ENCODE measurements at places on chromosomes 1 and 21.
A peak's percentile ranks its signal among the peaks of the same experiment; 100 is the strongest.

GRCh38 chr1:206461602-206462455 is 8.4 kb upstream of the IKBKE start:
- DNase-seq = peak; percentile 62

DNA sequence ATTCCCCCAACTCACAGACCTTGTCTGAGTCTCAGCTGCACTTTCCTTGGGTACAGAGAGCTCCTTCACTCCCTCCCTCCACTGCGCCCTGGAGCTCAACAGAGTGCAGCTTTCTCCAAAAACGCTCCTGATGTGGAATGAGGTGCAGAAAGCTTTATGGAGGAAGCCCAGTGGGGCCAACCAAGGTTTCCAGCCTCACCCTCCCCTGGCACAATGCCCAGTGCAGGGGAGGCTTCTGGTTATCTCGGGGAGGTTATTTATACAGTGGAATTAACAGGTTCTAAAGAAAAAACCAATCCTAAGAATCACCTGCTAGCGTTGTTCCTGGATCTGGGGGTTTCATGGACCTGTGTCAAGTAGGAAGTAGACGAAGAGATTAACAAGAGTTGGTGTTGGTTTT is at the start of gene ITLN1:
Gene ITLN1 (minus strand): TSS at position 139 of the 400 bp plus-strand sequence. CDS start 303 bp downstream, outside the sequence.
- no peak for DNase-seq

DNA sequence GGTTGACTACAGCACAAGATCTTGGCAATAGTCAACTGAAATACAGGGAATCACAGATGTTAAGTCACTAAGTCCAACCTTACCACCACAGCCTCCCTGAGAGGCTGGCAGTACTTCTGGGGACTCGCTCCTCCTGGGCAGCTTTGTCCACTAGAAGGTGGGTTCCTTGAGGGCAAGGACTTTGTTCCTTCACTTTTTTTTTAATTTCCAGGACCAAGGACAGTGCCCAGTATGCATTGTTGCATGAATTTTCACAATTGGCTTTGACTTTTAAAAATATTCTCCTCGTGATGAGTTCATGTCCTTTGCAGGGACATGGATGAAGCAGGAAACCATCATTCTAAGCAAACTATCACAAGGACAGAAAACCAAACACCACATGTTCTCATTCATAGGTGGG is 96.7 kb upstream of the IGSF21 start:
- DNase-seq = no peak

DNA sequence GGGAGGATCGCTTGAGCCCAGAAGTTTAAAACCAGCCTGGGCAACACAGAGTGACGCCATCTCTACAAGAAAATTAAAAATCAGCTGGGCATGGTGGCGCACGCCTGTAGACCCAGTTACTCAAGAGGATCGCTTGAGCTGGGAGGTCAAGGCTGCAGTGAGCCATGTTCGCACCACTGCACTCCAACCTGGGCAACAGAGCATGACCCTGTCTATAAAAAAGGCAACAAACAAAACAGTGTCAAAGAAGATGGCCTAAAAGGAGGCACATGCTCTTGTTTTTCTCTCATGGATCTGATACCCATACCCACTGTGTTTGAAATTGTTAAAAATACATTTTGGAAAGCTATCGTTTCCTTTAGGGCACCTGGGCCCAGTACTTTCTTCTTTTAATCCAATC is 191.7 kb downstream of the SLC45A1 start:
- DNase-seq = no peak

DNA sequence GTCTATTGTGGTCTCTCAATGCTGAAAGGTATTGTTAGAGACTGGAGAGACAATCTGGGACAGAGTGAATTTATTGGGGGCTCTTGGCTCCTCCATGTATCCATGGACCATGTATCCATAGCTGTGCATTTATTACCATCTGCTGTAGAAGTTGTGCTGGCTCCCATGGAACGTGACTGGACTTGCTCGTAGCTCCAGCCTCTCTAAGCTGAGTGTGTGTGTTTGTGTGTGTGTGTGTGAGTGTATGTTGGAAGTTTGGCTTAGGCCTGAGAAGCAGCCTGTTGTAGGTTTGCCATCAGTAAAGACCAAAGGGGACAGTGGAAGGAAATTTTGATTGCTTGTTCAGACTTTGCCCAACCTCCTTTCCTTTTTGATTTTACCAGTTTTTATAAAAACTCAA is 105.7 kb upstream of the USP24 start:
- no peak for DNase-seq

DNA sequence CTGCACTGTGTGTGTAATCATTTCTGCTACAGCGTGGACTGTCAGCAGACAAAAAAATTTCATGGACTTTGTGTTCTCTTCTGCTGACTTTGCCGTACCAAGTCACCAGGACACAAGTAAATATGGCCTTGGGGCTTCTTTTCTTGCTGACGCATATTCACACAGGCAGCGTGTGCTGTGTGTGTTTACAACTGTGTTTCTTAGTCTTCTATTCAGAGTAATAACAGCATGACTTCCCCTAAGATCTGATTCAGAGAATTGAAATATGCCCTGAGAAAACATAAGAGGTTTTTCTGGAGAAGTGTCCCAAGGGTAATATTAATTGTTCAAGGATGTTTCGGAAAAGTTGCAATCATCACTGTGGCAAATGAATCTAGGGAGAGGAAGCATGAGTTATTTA is 47.1 kb upstream of the DYNLT5 start:
- DNase-seq = no peak

GRCh38 chr1:247961791-247962190 is 3.2 kb upstream of the OR2AK2 start:
- no peak for DNase-seq

DNA sequence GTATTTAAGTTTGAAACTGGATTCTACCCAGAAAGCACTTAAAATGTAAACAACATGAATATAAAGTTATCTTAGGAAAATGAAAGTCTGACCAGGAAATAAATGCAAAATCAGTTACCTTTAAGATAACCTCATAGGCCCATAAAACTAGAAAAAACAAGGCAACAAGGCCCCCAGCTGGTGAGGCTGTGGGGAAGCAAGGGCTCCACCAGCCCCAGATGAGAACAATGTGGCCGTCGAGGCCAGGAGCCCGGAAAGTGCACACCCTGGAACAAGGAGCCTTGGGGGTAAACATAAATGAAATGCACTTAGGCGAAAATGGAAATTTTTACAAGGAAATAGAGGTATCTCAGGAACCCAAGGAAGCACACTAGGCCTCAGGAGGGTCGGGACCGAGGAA is 37.9 kb upstream of the BMP8B start:
- DNase-seq = no peak

DNA sequence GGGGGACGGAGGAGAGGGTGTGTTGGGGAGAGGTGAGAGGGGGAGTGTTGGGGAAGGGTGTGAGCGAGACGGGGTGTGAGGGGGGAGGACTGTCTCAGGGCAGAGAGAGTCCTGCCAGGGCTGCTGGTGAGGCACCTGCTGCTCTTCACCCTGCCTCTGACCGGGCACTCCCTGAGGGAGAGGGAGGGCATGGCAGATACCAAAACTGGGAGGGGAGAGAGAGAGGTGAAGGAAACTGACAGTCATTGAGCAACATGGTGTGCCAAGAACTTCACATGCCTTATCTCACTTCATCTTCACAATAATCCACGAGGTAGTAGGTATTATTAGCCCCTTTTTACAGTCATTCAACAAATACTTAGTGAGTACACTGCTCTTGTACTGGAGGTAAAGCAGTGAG is 61.3 kb upstream of the ARTN start:
- no peak for DNase-seq

DNA sequence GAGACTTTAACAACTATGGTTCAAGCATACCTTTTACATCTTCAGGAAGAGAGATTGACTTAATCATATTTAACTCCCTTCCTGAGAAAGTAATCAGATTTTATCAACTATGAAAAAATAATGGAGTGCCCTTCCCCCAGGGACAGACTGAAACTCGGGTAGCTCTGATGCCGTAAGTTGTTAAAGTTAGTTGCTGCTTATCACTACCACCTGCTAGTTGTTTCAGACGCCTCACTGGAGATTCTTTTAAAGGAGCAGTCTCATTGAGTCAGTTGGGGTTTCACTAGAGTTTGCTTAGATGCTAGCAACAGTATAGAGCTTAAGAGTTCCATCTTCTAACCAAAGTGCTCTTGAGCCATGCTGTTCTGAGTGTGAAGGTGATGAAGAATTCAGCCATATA is 17.0 kb upstream of the TRAF5 start:
- DNase-seq = no peak

DNA sequence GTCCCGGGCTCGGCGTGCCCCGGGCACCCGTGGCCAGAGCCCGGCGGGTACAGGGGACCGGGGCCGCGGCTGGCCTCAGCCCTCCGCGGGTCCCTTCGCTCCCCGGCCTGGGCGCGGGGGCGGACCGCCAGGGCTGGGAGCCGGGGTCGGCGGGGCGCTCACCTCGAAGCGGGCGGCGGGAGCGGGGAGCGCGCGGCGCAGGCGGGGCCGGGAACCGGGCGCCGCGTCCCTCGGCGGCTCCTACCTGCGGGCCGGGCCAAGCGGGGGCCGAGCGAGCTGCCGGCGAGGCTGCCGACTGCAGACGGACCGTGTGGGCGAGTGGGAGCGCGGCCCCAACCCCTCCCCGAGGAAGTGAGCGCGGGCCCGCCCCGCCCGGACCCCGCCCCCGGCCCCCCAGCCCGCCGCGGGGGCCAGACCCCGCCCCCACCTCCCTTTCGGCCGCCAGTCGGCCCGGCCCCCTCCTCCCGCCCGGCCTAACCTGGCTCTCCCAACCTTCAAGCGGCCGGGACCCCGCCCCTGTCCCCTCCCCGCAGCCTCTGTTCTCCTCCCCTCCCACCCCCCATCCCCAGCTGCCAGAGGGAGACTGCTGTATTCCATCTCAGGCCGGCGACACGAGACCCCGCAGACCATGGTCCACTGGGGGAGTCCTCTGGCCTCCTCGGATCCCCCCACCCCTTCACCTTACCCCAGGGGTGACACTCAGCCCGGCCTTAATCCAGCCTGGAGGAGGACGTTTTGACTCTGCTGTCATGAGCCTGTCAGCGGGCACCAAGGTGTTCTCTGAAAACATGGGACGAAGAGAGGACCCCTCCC is at the start of gene FHL3:
Gene FHL3 (minus strand): TSS at position 320 of the 813 bp plus-strand sequence. CDS start 6,102 bp downstream, outside the sequence.
- no peak for DNase-seq

- DNase-seq = no peak
Measured at GRCh38 chr1:198540580-198540979, at the start of gene ATP6V1G3. Gene ATP6V1G3, minus strand, starts transcription at chr1:198540680. Its CDS starts 30 bp downstream, at chr1:198540650.

DNA sequence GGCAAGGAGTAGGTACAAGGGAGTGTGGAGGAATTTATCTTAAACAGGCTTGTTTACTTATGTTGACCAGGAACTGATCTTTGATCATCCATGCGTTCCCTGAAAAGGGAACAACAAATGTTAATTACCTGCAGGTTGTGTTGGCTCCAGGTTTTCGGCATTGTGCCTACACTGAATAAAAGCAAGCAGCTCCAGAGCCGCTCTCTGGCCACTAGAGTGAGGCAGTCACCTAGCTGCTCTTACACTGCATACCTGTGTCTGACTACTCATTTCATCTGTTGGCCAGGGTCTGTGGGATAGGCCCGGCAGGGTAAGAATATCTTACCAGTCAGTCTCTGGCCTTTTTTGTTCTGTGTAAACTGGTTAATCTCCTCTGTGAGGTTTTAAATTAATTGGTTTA is 183.6 kb downstream of the HFM1 start:
- no peak for DNase-seq

GRCh38 chr1:46617108-46617800 is 643 bp upstream of the MOB3C start:
- no peak for DNase-seq

- DNase-seq = no peak
Measured at GRCh38 chr1:54248966-54249365, 49.0 kb downstream of the MRPL37 start.

DNA sequence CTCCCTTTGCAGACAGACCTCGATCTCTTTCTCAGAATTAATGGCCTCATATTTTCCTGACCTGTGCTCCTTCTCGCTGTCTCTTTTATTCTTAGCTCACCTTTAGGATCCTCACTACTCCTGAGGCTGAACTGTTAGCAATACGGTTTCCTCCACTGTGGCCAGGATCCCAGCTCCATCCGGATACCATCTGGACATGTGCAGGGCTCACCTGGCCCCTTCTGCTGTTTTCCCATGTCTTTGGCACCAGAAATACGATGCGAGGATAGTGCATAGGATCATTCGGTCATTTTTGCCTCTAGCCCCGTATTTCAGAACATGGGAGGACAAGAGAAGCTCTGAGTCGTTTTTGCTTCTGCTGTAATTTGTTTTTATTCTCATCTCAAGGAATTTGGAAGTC is 108.5 kb upstream of the KIF26B start:
- no peak for DNase-seq

- no peak for DNase-seq
Measured at GRCh38 chr1:150981177-150981804, 801 bp upstream of the ANXA9 start.

- DNase-seq = no peak
Measured at GRCh38 chr1:221435504-221435904, 306.4 kb downstream of the DUSP10 start.

DNA sequence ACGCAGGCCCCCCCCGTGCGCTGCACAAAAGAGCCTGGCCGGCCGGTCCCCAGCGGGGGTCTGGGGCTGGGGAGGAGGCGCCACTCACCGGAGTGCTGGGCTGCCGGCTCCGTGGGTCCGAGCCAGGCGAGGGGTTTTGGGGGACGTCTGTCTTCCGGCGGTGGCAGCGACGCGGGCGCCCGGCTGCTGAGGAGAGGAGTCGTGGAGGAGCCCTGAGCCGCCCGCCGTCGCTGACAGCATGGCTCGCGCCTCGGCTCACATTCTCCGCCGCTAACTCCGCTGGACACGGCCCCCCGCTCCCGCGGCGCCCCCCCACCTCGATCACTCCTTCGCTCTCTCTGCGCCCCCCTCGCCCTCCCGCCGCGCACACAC is 649 bp downstream of the AHDC1 start:
- no peak for DNase-seq

DNA sequence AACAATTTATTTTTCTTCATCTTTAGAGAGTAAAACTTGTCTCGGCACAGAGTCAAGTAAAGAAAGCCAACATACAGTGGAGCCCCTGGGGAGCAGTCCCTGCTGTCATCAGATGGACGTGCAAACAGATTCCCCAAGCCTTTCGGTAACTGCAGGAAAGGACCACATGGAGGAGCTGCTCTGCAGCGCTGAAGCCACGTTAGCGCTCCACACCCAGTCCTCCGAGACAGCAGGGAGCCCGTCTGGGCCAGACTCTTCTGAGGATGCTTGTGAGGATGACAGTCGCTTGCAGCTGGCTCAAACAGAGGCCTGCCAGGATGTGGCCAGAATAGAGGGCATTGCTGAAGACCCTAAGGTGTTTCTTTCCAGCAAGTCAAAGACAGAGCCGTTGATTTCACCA is 77.1 kb upstream of the SCCPDH start:
- no peak for DNase-seq

- DNase-seq = no peak
Measured at GRCh38 chr1:223538981-223539380, 126.5 kb downstream of the CAPN8 start.

- DNase-seq = no peak
Measured at GRCh38 chr1:55053265-55053954, 14.1 kb downstream of the PCSK9 start.

Measured in stimulated activated CD4-positive, alpha-beta T cell treated with anti-CD3 and anti-CD28 coated beads, TNF-alpha, amount 100 ng/mL, for 48 hours (primary cell).